Amniotic stem cell (primary cell): ENCODE measurements at places on chromosomes 16 and 17.

- no peak for DNase-seq
These were observed 665 bp upstream of the ALDH3A2 start for GRCh38 chr17:19647697-19648474.

DNA sequence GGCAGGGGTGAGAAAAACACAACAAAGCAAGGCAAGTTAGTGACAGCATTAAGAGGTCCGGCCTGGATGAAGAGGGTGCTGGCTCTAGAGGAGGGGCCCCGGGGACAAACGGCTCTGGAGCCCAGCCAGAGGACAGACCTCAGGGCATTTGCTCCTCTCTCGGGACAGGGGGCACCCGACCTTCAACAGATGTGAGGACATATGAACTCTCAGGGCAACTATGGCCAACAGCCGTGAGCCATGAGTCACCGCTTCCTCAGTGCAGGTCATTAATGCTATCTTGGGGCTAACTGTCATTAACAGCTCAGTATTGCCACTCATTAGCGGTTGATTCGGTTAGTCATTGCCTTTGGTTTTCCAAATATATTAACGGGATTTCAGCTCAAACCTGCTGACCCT is 9.7 kb upstream of the ARL5C start:
- no peak for DNase-seq

- DNase-seq: no peak
These were observed 966 bp downstream of the MIEN1 start for GRCh38 chr17:39729280-39729851.

GRCh38 chr16:85657996-85658395 is 30.8 kb downstream of the GINS2 start:
- no peak for DNase-seq

DNA sequence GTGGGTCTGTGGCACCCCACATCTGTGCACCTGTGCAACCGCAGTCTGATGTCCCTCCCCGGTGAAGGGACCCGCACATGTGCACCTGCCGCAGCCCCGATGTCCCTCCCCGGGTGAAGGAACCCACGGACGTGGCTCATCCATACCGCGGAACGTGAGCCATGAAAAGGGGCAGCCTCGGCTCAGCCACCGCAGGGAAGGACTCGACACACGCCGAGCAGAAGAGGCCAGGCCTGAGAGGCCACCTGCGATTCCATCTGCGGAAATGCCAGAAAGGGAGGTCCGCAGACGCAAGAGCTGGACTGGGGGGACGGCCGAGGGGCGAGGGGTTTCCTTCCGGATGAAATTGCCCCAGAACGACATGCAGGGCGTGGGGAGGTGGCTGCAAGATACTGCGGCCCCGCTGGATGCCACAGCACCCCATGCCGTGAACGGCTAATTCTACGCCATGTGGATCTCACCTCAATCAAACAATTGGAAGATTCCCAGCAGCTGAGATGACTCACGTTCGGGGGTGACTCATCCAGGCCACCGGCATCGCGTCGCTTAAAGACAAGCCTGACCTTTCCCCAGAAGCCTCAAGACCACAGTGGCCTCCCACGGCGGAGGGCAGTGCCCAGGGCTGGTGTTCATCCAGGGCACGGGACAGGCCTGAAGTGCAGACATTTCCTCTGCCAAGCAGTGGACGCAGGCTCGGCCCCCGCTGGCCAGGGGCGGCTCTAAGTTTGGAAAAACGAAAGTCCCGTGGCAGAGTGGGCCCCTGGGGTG is 21.0 kb downstream of the SOX8 start:
- peak; percentile 66 for DNase-seq

DNA sequence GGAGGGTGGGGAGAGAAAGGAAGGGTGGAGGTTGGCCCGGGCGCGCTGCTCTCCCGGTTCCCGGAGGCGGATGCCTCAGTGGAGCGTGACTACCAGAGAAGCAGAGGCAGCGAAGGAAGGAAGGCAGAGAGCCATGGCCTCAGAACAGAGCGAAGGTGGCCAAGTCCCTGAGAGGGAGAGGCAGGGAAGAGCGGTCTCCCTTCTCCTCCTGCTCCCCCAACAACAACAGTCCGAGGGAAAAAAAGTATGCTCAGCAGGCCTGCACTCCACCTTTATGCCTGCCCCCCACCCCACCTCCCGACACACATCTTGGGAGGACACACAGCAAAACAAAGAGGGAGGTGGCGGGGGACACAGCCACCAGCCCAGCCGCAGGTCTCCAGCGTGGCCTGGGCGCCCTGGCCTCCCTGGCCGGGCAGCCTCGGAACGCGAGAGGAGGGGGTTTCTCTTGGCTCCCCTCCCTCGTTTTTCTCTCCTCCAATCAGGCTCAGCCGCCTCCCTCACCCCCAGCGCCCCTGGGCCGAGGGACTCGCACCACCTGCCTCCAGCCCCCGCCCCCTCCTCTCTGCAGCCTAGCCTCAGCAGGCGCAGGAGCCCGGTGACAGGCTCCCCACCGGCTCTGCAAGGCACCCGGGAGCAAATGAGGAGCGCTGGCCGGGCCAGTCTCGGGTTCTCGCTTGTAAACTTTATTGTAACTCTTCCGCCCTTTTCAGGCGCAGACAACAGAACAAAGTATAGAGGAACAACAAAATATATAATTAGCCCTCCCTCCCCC is 1.1 kb upstream of the HOXB7 start:
- DNase-seq: no peak

GRCh38 chr16:74448990-74449389 is 27.7 kb upstream of the CLEC18B start:
- DNase-seq: no peak

DNA sequence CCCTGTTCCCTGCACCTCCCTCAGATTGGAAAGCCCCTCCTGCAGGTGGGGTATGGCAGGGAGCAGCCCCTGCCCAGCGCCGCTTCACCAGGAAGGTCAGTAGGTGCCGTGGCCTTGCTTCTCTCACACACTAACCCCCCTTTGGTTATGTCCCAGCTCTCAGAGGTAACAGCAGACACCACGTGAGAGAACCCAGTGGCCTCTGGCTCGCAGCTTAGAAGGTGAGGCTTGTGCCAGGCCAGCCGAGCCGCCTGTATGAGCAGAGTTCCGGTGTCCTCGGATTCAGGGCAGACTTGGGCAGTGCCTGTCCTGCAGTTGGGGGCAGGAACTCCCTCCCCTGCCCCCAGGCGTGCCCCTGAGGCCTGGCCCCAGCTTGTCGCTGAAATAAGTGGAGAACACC is 47.1 kb downstream of the PRMT7 start:
- no peak for DNase-seq

GRCh38 chr16:27795992-27796614 is 246.2 kb downstream of the KATNIP start:
- DNase-seq: no peak

DNA sequence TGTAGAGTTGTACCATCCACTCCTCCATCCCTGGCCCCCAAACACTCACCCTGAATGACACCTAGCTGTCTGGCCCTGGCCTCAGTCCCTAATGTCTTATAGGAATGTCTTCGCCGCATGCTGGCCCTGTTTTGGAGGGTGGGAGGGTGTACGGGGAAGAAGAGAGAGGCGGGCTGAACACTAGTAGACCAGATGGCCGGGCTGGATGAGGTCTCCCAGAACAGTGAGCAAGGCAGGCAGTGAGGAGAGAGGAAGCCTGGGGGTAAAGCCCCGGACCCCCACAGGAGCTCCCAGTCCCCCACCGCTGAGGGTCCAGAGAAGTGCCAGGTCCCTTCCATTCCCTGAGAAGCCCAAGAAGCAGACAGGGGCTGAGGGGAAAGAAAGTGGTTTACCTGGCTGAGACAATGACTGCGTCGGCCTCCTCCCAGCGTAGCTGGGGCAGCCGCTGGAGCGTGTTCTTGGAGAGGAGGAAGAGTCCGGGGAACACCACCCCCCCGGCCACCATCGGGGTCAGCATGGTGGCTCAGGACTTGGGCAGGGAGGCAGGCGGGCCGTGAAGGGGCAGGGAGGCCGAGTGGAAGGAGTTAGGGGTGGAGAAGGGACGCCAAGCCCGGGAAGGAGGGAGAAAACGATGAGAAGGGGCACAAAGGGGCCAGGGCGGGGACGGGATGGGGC is 923 bp downstream of the TLCD3B start:
- no peak for DNase-seq

DNA sequence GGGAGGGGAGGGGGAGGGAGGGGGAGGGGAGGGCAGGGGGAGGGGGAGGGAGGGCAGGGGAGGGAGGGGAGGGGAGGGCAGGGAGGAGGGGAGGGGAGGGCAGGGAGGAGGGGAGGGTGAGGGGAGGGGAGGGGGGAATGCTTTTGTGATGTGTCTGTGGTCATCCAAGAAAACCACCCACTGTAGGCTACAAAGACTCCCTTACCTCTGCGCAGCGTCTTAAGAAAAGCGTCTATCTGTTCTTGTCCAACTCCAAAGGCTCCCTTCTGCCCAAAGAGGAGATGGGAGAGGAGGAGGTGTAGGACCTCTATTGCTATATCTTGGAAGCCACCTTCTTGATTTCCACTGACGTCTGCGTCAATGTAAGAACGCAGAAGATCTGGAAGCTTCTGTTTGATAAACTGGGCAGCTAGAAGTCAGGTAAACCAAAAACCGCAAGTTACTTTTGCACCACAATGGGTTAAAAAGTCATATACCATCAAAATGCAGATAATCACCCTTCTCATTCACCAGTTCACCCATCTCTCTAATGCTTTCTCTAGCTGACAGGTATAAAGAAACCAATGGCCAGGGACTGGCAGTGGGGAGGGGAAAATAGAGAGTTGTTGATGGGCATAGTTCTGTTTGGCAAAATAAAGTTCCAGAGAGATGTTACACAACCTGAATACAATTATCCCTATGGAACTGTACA is 43.1 kb downstream of the CNOT1 start:
- no peak for DNase-seq
